ENCODE measurements at places on chromosomes 1 and 21.

GRCh38 chr21:45335761-45336534, 48.3 kb upstream of the POFUT2 start:
- no peak for DNase-seq

DNA sequence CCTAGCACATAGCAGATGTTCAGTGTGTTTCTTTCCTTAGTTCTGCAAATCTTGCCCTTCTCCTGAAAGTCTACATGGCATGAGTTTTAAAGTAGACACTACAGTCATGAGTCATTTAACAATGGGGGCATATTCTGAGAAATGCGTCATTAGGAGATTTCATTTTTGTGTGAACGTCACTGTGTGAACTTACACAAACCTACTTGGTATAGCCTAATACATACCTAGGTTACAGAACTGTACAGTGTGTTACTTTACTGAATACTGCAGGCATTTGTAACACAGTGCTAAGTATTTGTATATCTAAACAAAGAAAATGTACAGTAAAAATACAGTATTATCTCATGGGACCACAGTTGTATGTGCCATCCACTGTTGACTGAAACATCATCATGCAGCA, 10.0 kb downstream of the TTF2 start:
- no peak for DNase-seq

DNA sequence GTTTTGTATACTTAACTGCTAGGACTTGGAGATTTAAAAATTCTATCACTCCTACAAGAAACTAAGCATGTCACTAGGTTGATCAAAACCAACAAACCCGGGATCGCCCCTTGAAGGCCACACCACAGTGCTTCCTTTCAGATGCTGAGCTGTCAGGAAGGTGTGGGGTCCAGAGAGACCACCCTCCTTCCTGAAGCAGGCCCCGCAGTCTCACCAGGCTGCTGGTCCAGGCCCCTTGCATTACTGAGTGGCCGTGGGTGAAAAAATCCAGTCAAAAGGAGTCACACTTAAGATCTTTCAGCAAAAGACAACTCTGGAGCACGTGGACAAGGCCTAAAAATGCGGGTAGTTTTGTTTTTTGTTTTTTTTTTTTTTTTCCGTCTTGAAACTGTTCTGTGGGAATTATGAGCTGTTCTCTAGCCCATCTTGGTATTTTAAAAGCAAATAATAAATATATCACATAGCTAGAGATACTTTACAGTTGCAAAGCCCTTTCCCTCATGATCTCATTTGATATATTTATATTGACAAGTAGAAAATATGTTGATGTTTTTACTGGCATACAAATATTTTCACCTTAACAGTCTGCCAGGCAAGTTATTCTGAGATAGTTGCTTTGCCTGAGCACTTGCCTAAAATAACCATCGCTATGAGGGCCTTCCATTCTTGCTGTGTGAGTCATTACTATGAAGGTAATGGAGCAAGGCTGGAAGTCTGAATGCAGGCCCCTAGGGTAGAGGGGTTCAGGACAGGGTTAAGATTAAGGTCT, 73.1 kb upstream of the EDEM3 start:
- no peak for DNase-seq

DNA sequence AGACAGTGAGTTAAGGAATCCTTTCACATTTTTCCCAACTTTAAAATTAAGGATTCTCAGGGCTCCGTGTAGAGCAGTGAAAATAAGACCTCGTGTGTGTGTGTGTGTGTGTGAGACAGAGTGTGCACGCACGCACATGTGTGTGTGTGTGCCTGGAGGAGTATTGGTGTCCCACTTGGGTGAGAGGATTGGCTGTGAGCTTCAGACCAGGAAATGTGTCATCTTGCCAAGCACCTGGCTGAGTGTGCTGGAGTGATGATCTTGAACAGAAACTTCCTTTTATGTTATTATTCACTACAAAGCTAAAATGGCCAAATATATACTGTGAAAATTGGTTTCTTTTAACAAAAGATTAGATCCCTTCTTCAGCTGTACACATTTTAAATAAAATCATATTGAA, 35.2 kb upstream of the NTPCR start:
- no peak for DNase-seq

- DNase-seq = no peak
Observed at GRCh38 chr1:89322402-89322801, 41.5 kb upstream of the GBP6 start.

GRCh38 chr1:36753451-36753850, 270.7 kb upstream of the CSF3R start:
- DNase-seq = no peak

DNA sequence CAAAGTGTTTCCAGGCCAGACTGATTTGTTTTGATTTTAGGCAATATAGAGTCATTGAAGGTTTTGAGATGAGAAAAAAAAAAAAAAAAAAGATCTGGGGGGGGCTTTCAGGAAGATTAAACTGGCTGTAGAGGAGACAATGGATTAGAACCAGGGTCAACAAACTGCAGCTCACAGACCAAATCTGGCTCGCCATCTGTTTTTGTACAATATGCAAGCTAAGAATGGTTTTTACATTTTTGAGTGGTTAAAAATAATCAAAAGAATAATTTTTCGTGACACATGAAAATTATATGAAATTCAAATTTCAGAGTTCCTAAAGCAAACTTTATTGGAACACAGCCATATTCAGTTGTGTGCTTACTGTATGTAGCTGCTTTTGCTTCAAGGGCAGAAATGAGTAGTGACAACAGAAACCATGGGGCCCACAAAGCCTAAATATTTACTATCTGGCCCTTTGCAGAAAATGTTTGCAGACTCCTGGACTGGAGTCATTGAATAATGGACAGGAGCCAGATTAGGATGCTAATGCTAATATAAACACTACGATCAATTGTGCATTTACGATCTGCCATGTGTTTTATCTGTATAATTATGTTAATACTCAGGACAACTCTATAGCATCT, 375.7 kb upstream of the DAB1 start:
- no peak for DNase-seq

- DNase-seq = no peak
Observed at GRCh38 chr21:17616831-17617230, 4.1 kb upstream of the BTG3 start.

Data from NCI-H510A (cell line).